Progenitor cell of endocrine pancreas (in vitro differentiated cells): ENCODE measurements at places on chromosomes 11 and 22. TPM values are rescaled to one million over a fixed set of nuclear protein-coding genes. Genes with fewer than 3 reads are reported as not detected.

GRCh38 chr11:86889001-86889341, 66.2 kb downstream of the FZD4 start:
- H3K36me3 ChIP-seq, result no peaks in the 10 kb centered on the region
- H3K27ac ChIP-seq, result no peak overlapping the region
- H3K4me1 ChIP-seq, result no peaks in the 10 kb centered on the region
- H3K27me3 ChIP-seq, result no peaks in the 10 kb centered on the region
- no peak overlapping the region for H3K4me3 ChIP-seq

Gene SGSM1
- total RNA-seq, result 3.6 and 3.9 TPM in 2 replicates

DNA sequence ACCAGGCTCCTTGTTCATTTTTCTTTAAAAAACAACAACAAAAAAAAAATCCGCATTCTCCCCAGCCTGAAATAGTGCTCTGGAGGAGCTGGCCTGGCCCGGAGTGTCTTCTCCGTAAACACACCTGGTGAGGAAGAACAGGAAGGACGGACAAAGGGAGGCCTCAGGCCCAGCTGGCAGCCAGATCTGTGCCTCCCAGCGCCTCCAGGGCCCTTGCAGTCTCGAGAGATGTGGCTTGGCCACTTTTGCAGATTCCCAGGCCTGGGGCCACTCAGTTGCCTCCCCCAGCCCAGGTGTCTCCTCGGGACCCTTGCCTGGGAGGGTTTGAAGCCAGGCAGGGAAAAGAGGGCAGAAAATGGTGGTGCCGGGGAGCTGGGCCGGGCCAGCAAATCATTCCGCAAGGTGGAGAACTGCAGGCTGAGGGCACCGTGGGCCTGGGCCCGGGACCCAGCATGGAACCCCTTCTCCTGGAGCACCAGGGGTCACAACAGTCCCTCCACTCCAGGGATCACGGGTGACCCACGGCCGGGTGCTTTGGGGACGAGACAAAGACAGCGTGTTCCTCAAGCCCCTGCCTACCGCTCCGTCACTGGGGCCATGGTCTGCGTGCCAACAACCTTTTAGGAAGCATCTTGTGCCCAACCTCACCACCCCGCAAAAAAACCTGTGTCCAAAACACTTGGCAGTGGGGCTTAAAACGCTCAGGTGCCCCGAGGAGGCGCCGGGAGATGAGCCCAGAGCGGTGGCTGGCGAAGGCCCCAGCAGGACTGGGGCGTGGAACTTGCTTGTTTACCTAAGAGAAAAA, 67.1 kb upstream of the WNT7B start:
- no peaks in the 10 kb centered on the region for H3K4me1 ChIP-seq
- H3K36me3 ChIP-seq, result no peaks in the 10 kb centered on the region
- H3K27ac ChIP-seq, result no peak overlapping the region
- DNase-seq, result no peak

GRCh38 chr11:13861411-13861810, 101.1 kb upstream of the SPON1 start:
- H3K27me3 ChIP-seq, result peaks cover 13% of the 10 kb centered on the region
- DNase-seq, result no peak
- H3K4me3 ChIP-seq, result no peak overlapping the region
- H3K36me3 ChIP-seq, result no peaks in the 10 kb centered on the region

Gene OR5T2
- not detected in 2 replicates for total RNA-seq

GRCh38 chr11:10758957-10759356, 7.9 kb downstream of the CTR9 start:
- H3K4me1 ChIP-seq, result no peaks in the 10 kb centered on the region
- no peak overlapping the region for H3K27ac ChIP-seq
- no peak overlapping the region for H3K4me3 ChIP-seq
- H3K27me3 ChIP-seq, result no peaks in the 10 kb centered on the region
- DNase-seq, result no peak

Gene MED17
- total RNA-seq, result 55.7 and 57.8 TPM in 2 replicates

Gene MAPK8IP2
- 6.4 and 7.7 TPM in 2 replicates for total RNA-seq

- H3K4me3 ChIP-seq, result no peak overlapping the region
- H3K36me3 ChIP-seq, result no peaks in the 10 kb centered on the region
- H3K4me1 ChIP-seq, result peaks cover 6% of the 10 kb centered on the region
- H3K27me3 ChIP-seq, result no peaks in the 10 kb centered on the region
- no peak for DNase-seq
- H3K27ac ChIP-seq, result no peak overlapping the region
Observed at GRCh38 chr22:49915610-49916009, 2.6 kb downstream of the ALG12 start.

Gene CD82
- 9.3 and 9.4 TPM in 2 replicates for total RNA-seq

Gene MPZL2
- total RNA-seq, result 22.4 and 22.9 TPM in 2 replicates

Gene BTBD18
- not detected in 2 replicates for total RNA-seq

Gene PHOX2A
- not detected in 2 replicates for total RNA-seq

DNA sequence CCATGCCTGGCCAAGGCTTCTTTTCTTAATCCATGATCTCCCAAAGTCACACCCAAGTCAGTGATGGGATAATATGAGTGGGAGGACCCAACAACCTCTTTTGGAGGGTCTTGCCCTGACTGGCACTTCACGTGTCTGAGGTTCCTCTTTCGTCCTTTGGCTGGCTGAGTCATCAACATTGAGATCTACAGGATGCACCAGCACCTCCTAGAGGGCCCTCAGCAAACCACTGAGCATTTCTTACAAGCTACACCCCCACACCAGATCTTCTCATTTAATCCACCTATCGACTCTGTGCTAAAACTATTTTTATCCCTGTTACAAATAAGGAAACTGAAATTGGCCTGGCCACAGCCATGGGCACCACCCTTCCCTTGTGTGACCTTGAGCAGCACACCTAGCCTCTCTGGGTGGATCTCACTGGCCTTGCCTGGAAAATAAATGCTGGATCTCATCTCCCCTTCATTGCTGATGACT, 63.4 kb downstream of the FLI1 start:
- no peaks in the 10 kb centered on the region for H3K36me3 ChIP-seq
- H3K27me3 ChIP-seq, result peaks cover 42% of the 10 kb centered on the region
- no peak overlapping the region for H3K4me3 ChIP-seq
- H3K27ac ChIP-seq, result no peak overlapping the region
- no peak for DNase-seq

- no peaks in the 10 kb centered on the region for H3K27me3 ChIP-seq
- H3K4me1 ChIP-seq, result no peaks in the 10 kb centered on the region
- no peak overlapping the region for H3K4me3 ChIP-seq
- no peak overlapping the region for H3K27ac ChIP-seq
- DNase-seq, result no peak
Observed at GRCh38 chr11:4381901-4382300, 11.6 kb downstream of the TRIM21 start.

- H3K27me3 ChIP-seq, result peaks cover 5% of the 10 kb centered on the region
- peaks cover under 1% of the 10 kb centered on the region for H3K36me3 ChIP-seq
- H3K4me3 ChIP-seq, result no peak overlapping the region
Observed at GRCh38 chr11:69382131-69383128, 88.5 kb downstream of the MYEOV start.

GRCh38 chr11:787084-787675, 2.7 kb downstream of the CEND1 start:
- H3K36me3 ChIP-seq, result peaks cover 3% of the 10 kb centered on the region
- H3K4me3 ChIP-seq, result no peak overlapping the region
- no peaks in the 10 kb centered on the region for H3K27me3 ChIP-seq
- H3K27ac ChIP-seq, result no peak overlapping the region

- H3K27me3 ChIP-seq, result peaks cover 14% of the 10 kb centered on the region
- no peaks in the 10 kb centered on the region for H3K36me3 ChIP-seq
- H3K4me1 ChIP-seq, result no peaks in the 10 kb centered on the region
- DNase-seq, result peak; percentile 6
Observed at GRCh38 chr22:48957311-48957986, 870.2 kb downstream of the BRD1 start.
